Upper lobe of right lung (tissue), 1 donor: ENCODE measurements at places on chromosomes 1 and 21. TPM values are rescaled to one million over a fixed set of nuclear protein-coding genes. Genes with fewer than 3 reads are reported as not detected.

GPR3 gene
- 0.90 TPM for total RNA-seq

HES4 gene
- total RNA-seq = 26.8 TPM

GRCh38 chr1:84428235-84428634, 30.0 kb downstream of the DNASE2B start:
- no peak for DNase-seq

DNA sequence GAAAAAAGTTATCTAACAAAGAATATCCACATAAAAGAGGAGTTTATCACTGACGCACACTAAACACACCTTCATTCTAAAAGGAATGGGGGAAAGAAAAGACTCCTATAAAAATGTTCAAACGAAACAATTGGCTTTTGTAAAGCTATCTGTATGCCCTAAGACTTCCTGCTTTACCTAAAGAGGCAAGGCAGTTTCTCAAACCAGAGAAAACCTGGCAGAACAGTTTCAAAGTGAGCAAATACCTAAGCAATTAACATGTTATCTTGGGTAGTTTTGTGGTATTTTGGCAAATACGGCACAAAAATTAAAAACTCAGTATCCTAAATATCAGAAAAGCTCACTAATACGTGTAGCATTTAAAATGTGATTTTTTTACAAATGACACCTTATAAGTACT, 1.9 kb downstream of the PUM1 start:
- no peak for DNase-seq

DNA sequence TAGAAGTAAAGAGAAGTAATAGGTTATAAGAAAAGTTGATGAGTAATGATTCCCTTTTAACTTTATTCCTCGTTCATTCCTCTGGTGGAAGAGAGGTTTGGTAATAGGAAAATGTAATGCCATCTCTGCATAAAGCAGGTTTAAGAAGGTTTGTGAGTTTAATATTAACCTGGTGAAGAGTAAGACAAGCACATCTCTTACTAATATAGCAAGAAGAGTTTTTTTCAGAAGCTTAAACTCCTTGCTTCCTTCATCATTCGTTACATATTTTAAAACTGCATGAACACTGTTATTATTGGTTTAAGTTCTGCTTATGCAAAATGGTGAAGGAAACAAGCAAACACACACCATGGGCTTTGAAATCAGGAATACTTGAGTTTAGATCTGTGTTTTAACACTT, 9.2 kb upstream of the PLA2G4A start:
- DNase-seq = no peak

DNA sequence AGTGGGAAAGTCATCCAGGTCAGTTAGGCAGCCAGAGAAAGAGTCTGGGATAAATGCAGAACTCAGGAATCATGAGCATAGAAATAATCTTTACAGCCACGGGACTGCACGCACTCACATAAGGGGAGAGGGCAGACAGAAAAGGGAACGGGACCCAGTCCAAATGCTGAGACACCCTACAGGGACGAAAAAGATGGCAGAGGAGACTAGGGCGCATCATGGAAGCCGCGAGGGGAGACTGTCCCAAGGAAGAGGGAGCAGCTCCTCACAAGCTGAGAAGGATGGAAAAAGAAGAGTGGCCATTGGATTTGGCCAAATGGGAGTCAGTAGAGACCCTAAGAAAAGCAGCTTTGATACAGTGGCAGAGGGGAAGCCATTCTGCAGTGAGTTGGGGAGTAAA, 102.9 kb upstream of the TLR5 start:
- DNase-seq = no peak
